ENCODE measurements at places on chromosomes 7 and 10.

- DNase-seq = no peak
Observed at GRCh38 chr7:2542011-2542915, 13.1 kb downstream of the BRAT1 start.

- DNase-seq = no peak
Observed at GRCh38 chr7:108261560-108262255, 131.5 kb upstream of the LAMB4 start.

DNA sequence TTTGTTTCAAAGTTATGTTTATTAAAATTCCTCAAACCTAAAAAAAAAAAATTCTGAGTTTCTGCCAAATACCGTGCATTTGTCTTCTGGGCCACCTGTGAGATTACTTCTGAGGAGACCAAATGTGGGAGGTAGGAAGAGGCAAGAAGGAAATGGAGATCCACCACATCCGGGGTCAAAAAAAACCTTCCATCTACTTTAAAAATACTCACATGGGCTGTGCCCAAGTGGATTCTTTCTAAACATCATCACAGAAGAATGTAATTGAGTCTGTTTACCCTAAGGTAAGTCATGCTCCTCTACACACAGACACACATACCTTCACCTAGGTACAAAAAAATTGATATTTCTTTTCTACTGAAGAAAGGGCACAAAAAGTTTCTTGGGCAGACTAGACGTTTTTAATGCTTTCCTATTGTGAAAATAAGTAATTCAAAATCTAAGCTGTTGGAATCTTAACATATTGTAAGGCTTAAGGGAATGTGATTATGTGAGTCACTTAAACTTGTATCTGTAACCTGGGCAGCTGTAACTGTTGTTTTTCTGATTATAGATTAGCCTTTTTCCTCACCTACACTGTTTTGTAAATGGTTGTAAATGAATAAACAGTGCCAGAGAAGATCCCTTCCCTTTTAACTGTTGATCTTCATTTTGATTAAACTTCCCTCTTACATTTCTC, 19.1 kb upstream of the SPOCK2 start:
- no peak for DNase-seq

- DNase-seq = no peak
Observed at GRCh38 chr10:116185199-116185867, 87.7 kb downstream of the GFRA1 start.

- DNase-seq = no peak
Observed at GRCh38 chr7:137871170-137871915, 24.6 kb upstream of the DGKI start.

GRCh38 chr10:121205625-121206024, 354.5 kb downstream of the WDR11 start:
- DNase-seq = no peak

DNA sequence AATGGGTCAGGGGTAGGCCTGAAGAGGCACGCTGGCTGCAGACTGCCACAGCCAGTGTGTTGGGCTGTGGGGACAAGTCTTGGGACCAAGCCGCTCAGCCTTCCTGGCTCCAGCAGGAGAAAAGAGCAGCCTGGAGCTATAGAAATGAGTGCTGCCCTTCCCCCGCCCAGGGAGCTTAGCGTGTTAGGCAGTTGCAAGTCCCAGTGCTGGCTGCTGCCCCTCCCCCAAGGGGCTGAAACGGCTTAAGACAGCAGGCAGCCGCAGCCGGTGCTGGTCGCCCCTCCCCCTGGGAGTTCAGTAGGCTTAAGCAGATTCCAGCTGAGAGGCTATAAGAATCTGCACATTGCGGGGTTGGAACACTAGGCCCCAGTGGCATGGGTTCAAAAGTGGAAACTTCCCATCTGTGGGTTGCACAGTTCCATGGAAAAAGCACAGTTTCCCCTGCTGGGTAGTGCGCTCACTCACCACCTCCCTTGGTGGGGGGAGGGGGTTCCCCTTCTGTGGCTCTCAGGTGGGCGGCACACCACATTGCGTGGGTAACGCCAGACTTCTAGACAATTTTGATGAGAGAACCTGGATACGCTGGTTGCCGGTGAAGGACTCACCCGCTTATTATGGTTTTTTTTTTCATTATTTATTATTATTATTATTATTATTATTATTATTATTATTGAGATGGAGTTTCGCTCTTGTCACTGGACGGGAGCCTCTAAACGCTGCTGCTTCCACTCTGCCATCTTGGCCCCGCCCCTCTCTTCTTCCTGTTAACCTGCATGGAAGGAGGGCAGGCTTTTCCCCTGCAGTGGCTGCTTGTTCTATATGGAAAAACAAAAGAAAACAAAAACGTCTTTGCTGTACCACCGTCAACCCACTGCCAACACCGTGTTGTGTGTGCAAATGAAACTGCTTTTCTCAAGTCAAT, 151.1 kb downstream of the CXCL12 start:
- no peak for DNase-seq

DNA sequence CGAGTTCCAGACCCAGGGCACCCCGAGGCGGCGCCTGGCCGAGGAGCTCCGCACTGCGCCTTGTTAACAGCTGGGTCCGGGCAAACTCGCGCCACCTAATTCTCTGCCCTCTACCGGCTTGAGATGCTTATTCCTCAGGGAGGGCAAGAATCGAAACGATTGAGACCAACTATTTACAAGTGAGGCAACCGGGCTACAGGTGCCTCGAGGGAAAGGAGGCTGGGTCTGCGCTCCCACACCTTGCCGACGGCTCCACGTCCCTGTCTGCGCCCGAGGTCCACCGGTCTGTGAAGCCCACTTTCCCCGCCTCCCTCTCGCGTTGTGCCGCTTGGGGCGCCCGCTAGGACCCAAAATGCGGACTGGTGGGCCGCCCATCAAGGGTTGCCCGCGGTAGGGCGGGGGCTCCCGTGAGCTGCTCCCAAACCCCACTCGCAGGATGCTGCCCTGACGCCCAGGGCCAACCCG, 527 bp downstream of the AKR1B1 start:
- DNase-seq = no peak

GRCh38 chr10:36538953-36539586, 586.3 kb upstream of the ANKRD30A start:
- no peak for DNase-seq

DNA sequence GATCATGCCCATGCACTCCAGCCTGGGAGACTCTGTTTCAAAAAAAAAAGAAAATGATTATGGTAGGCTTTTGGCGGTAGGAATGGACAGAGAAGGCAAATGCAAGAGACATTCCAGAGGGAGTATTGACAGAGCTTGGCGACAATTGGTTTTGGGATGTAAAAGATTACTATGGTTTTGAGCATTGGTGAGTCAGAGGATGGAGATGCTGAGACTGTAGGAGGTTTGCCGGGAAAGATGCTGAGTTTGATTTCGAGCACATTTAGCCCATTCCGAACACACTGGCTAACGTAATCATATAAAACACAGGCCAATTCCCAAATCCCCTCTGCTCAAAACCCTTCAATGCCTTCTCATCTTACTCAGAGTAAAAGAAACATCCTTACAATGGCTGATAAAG, 161.6 kb upstream of the MKLN1 start:
- DNase-seq = no peak

GRCh38 chr10:124743191-124744101, 732 bp downstream of the FAM53B start:
- no peak for DNase-seq

DNA sequence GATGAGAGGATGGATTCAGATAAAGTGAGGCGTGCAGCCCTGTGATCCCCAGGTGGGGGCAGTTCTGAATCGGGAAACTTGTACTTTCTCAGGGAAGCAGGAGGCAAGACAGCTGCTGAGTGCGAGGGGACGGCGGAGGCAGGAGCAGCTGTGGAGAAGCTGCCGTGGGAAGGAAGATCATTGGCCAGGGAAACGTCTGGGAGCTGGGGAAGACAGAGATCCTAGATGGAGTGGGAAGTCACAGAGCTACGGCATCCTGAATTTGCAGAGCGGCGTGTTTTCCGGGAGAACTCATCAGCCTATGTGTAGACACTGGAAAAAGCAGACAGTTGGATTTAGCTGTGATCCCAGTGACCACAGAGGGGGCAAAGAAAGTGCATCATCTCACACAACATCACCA, 9.2 kb downstream of the PRKCQ start:
- DNase-seq = no peak

DNA sequence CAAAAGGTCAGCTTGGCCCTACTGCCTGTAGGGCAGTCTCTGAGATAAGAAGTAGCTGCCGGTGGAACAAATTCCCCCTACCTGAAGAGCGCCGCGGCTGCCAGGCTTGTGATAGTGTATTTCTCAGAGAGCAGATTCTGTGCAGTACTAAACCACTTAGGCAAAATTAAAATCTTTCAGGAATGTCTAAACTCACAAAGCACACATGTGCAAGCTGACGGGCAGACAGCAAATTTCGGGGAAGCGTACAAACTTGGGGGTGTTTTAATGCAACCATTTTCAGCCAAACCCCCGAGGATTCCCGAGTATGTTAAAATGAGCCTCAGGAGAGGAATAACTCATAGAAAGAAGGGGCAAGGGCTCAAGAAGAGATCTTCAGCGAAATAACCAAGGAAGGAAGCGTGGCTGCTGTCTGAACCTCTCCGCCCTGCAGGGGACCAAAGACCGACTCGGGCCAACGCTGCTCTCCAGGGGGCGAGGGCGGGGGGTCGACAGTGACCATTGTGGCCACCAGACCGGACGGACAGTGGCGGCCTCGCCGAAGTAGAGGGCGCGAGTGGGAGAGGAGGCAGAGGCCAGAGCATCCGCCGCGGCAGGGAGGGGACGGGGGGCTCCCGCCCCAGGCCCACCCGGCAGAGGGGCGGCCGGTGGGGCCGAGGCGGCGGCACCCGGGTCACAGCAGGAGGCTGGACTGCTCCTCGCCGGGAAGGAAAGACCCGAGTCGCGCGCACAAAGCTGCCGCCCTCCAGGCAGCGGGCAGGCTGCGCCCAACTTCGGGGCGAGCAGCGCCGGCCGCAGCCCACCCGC, 819 bp downstream of the HYCC1 start:
- no peak for DNase-seq

DNA sequence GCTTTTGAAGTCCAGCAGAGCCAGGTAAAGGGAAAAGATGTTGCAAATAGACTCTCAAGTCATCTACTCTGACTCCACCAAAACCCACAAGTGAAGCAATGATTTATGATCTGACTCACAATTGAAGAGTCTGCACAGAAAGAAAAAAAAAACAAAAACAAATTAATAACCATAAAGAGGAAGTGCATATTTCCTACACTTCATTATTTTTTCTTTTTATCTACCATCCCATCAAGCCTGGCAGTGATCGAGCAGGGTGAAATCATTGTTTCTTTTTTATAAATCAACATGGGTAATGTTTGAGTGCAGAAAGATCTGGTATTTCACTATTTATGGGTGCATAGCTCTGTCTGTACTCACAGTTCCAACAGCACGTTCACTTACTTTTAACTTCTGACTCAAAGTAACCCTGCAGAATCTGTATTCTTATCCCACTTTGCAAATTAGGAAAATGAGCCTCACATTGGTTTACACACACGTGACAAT, 829.0 kb downstream of the TNS3 start:
- no peak for DNase-seq

DNA sequence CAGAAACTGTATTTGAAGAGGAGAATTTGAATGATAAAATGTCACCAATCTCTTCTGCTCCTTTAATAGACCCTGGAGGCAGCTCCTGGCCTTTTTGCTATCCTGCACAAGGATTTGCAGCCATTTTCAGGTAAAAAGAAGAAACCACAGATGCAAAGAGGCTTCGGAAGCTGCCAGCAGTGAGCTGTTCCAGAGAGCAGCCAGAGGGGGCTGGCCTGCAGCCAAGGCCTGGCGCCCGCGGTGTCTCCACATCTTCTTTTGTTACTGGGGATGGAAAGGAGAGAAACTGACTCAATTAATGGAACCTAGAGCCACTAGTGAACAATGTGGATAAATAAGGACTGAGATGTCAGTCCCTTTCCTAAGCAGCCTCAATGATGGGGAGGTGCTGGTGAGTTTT, 23.9 kb upstream of the GPR26 start:
- DNase-seq = no peak

DNA sequence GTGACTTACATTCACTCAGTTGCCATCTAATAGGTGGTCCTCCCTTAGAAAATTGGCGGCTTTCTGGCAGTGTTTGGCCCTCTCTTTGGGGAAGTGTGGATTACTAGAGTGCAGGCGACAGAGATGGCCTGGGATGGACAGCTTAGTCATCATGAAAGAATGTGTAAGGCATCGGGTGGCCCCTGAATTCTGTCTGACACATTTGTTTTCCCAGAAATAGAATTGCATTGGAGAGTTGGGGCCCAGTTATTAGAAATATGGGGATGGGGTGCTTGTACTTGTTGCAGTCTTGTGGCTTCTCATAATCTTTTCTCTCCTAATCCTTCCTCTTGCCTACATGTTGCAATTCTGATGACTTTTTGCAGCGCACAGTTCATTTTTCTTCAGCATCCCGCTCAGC, 13.8 kb downstream of the TCF7L2 start:
- DNase-seq = no peak

- no peak for DNase-seq
Observed at GRCh38 chr7:71538210-71538609, 406.3 kb downstream of the GALNT17 start.
